ENCODE measurements at places on chromosomes 1 and 21.

- no peak for DNase-seq
Observed at GRCh38 chr1:79497193-79497773, 490.8 kb upstream of the ADGRL4 start.

GRCh38 chr21:34881421-34881820, 167.7 kb downstream of the RUNX1 start:
- DNase-seq = no peak

DNA sequence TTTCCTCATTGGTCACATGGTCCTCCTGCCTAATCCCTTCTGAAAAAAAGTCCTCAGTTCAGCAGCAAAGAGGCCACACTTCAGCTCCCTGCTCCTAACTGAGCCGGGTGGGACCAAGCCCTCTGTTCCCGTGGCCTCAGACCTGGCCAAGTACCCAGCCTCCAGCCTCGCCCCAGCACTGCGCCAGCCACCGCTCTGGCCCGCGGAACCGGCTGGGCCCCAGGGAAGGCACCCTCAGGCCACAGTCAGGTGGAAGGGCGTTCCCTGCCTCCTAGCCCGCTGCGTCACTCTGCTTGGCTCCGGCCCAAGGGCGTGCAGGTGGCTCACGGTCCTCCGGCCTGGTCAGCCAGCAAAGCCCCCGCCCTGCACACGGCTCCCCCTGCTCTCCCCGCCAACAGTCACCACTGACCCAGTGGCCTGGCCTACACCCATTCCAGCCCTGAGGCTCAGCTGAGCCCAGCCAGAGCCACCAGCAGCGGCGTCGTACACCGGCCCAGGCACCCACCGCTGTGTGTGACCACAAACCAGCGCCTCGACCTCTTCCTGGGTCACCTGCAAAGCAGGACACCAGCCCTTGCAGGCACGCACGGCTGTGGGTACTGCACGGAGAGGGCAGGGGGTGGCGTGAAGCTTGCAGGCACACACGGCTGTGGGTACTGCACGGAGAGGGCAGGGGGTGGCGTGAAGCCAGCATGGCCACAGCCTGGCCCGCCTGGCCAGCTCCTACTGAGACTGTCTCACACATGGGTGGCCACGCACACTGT, 19.4 kb downstream of the NADK start:
- DNase-seq = no peak

DNA sequence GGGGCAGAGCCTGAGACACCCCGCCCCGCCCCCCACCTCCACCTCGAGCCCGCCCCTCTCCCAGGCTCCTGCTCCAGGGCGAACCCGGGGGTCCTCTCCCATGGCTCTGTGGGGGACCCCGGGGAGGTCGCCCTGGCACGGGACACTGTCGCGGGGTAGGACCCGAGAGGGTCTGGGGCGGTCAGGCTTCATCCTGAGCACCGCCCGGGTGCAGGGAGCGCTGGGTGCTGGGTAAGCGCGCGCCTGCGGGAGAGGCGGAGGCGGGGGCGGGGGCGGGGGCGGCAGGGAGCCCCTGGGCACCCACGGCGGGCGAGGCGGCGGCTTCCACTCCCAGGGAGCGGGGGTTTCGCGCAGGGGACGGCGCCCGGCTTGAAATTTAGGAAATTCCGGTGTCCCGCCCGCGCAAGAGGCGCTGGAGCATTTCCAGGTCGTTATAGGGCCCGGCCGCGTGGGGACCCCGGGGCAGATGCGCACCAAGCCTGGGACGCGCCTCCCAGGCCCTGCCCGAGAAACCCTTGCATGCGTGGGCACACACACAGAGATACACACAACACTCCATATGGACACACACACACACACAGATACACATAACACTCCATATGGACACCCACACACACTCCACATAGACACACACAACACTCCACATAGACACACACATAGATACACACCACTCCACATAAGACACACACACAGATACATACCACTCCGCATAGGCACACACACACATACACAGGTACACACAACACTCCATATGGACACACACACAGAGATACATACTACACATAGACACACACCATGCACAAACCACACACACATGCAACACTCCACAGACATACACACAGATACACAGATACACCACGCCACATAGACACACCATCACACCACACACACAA, 48.7 kb upstream of the SLC19A1 start:
- no peak for DNase-seq

DNA sequence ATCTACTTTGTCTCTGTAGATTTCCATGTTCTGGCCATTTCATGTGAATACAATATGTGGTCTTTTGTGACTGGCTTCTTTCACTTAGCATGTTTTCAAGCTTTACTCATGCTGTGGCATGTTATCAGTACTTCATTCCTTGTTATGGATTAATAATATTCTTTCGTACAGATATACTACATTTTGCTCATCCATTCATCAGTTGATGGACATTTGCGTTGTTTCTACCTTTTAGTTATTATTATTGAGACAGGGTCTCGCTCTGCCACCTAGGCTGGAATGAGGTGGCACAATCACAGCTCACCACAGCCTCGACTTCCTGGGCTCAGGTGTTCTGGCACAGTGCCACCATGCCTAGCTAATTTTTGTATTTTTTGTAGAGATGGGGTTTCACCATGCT, 21.4 kb downstream of the SFPQ start:
- no peak for DNase-seq

DNA sequence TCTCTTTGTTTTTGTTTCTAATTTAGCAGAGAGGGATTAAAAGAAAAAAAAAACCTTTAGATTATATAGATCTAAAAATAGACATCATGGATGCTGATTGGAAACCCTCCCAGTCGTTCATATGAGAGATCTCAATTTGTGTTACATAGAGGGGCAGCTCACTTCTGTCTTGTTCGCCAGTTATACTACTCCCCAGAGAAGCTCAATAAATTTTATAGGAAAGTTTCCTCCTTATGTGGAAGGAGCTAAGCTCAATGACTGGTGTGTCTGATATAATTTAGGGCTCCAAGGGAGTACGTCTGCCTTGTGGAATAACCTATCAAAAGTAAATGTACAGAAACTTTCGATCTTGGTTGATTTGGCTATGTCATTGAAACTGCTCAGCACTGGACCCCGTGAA, 117.6 kb downstream of the PEX14 start:
- DNase-seq = no peak

- no peak for DNase-seq
Observed at GRCh38 chr1:160095382-160096105, 2.9 kb downstream of the IGSF8 start.

DNA sequence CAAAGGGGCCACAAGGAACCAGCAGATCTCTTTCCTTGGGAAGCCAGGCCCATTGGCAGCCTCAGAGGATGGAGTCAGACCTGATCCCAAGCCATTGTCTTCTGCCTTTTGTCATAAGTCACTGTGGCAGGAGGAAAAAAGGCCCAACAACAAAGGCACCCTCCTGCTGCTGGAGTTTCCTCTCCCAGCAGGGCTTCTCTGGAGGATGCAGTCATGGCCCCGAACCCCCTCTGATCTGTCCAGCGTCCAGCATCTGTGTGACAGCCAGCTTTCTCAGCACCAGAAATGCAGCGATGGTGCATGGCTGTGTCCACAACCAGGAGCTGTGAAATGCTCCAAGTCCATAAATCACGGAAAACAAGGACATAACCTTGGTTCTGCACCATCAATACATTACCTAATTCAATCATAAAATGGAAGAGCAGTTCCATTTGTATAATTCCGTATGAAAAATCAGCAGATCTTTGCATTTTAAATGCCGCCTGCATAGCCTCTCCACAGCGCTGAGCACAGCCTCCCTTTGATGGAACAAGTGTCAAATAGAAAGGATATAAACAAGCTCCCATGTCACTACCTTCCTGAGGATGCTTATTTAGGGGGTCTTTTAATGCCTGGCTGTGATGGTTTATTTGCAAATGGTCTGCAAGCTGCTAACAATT, 30.6 kb downstream of the AJAP1 start:
- no peak for DNase-seq

DNA sequence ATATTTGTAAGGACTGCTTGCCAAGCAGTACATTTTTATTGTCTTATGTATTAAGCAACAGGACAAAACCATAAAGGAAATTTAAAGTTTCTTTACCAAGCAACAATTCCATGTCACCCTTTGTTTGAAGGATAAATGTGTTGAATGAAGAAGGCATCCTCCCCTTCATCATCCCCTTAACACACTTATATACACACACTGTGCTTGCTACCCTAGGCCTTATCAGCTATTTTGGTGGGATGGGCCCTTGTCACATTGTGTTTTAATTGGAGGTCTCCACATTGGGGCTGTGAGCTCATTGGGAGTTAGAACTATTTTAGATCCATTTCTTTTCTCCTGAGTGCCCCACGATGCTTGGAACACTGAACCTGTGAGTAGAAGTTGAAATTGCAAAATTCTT, 1.9 kb downstream of the VANGL1 start:
- DNase-seq = no peak

- DNase-seq = no peak
Observed at GRCh38 chr1:210321552-210321951, 7.2 kb upstream of the HHAT start.

DNA sequence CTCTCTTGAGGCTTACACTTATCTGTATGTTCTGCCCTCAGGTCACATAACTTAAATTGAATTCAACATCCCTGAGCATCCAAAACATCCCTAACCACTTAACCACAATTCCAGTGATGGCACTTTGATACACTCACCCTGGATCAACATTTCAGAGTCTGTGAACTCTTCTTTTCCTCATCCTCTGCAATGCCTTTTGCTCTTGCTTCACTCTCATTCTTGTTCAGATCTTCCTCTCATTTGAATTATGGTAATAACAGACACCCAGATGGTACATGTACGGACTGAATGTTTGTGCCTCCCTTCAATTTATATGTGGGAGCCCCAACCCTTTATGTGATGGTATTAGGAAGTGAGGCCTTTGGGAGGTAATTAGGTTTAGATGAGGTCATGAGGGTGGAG, 33.4 kb downstream of the PTGER3 start:
- DNase-seq = no peak

GRCh38 chr1:19407494-19408096, 77.7 kb downstream of the CAPZB start:
- DNase-seq = no peak

DNA sequence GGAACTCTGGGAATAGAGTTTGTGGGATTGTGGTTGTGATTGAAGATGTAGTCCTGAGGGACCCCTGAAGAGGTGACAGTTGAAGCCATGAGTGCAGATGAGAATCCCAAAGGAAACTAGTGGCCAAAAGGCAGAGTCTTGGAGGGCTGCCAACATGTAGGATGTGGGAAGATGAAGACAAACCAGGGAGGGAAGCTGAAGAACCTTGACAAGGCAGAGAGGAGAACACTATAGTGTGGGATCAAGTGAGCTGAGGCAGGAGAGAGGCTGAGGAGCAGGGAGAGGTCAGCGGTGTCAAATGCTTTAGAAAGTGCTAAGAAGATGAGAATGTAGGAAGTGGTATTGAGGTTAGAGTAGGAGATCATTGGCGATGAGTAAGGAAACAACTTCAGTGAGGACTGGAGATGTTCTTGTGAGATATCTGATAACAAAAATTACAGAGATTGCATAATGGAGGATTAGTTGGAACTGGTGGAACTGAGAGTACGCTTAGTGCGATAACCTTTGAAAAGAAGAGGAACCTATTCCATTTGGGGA, 88.5 kb upstream of the VCAM1 start:
- DNase-seq = no peak

GRCh38 chr1:105138458-105138893, 1388.8 kb downstream of the AMY1C start:
- no peak for DNase-seq

DNA sequence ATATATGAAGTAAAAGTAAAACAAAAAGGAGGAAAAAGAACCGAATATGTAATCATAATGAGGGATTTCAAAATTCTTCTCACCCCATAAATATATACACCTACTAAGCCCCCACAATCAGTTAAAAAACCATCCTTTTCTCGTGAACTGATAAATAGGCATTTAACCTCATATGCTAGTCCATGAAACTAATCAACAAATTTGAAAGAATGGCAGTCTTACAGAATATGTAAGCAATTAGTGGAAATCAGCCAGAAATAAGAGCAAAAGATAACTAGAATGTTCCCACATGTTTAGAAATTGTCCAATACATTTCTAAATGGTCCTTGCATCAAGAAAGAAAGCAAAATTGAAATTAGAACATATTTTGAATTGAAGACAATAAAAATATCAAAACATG, 849.4 kb upstream of the CXADR start:
- no peak for DNase-seq

- DNase-seq = no peak
Observed at GRCh38 chr21:45857761-45858160, 123.8 kb upstream of the COL6A1 start.

- no peak for DNase-seq
Observed at GRCh38 chr1:234780112-234780511, 170.1 kb upstream of the IRF2BP2 start.

DNA sequence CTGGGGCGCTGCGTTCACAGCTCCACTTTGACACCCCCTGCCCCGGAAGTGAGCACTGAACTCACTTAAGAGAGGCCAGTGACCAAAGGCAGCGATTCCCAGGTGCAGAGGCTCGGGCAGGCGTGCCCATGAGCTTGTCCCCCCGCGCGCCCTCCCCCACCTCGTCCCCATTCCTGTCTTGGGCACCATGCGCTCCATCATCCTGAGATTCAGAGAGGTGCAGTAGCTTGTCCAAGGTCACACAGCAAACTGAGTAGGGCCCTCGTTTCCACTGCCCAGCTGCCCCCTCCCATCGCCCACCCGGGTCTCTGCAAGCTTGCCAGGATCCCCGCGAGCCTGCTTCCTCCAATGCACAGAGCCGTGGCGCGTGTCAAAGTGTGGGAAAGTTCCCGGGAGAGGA, 68.0 kb downstream of the SYT2 start:
- no peak for DNase-seq

- DNase-seq = no peak
Observed at GRCh38 chr1:32365445-32365844, 3.1 kb downstream of the TSSK3 start.

- DNase-seq = no peak
Observed at GRCh38 chr1:76443217-76443616, 368.7 kb downstream of the ST6GALNAC3 start.

DNA sequence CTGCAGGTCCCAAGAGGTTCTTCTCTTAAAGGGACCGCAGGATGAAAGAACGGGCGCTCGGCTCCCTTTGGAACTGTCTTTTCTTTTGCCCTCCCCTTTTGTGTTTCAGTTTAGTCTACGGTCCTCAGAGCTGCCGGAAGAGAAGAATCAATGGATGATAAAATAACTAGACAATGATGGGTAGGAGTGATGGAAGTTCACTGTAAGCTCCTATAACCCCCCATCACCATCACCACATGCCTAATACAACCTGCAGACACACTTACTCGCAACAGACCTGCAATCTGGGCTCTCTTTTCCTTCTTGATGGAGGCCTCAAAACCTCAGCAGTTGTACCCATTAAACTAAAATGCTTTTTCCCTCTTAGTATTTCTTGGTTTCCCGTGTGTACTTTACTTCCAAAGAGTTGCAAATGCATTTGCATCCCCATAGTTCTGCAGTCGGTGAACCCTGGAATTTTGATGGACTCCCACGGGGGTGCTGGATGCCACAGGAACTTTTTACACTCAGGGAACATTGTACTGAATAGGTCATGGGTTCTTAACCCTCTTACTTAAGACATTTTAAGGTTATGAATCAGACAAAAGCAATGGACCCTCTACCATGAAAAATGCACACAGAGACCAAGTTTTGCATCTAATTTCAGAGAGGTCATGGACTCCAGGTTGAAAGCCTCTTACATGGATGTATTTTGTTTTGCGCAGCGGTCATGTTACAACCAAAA, 633 bp upstream of the RFX5 start:
- no peak for DNase-seq
